ENCODE measurements at places on chromosomes 3 and 15.

DNA sequence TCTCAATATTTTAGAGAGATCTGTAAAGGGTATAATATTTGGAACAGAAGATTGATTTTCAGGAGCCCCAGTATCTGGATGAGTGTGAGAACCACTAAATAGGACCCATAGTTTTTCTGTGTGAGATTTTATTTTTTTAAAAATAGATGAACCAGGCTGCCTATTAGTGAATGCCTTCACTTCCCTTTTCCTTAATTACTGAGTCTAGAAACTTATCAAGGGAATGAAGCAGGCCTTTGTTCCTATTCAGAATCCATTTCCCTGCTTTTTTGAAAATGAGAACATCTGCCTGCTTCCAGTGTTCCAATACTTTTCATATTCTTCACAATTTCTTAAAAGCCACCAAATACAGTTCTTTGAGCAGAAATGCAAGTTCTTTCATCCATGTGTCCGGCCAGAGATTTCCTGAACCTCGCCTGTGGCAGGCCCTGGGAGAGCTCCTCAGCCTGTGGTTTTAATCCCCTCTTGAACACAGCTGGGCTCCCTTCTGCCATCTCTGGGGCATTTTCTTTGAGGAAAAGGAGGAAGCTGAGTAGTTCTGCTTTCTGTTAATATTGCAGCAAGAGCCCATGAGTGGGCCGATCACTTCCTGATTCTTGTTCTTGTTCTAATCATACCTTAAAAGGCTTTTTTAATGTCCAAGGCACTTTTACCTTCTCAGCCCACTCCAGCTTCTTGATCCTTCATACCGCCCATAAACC is 4.7 kb downstream of the EHD4 start:
- DNase-seq: no peak

GRCh38 chr3:58008141-58009025 is at the start of gene FLNB:
FLNB (plus strand) TSS chr3:58008422; CDS start chr3:58008565, 143 bp downstream.
- DNase-seq: peak; percentile 51

DNA sequence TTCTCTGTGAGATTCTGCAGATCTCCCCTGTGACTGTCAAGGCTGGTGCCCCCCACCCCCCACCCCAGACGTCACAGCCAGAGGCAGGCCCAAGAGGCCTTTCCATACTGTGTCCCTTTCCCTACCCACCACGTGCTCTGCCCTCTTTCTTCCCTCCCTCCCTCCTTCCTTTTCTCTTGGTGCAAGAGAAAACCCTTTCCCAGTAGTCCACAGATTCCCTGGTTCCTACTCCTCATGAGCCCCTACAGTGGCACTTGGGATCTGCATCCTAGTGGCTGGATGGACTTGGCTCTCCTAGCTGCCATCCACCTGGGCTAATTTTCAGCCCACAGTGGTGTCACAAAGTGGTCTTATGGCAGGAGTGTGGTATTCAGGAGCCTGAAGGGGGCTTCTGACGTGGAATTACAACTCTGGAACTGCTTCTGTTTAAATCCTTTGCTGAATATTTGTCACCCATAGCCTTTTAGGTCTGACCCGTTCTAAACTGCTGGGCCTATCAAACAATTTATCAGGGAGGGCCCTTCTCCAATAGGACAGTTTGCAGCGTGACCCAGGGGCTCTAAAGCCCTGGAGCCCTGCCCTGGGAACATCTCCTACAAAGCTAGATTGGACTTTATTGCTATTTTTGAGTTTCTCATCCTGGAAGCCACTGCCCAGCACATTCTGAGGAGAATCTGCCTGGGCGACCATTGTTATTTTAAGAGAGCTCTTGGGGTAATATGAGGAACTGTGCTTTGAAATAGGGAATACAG is 35.3 kb downstream of the KLF13 start:
- DNase-seq: no peak

GRCh38 chr15:63323798-63324563 is 46.6 kb downstream of the APH1B start:
- DNase-seq: no peak

DNA sequence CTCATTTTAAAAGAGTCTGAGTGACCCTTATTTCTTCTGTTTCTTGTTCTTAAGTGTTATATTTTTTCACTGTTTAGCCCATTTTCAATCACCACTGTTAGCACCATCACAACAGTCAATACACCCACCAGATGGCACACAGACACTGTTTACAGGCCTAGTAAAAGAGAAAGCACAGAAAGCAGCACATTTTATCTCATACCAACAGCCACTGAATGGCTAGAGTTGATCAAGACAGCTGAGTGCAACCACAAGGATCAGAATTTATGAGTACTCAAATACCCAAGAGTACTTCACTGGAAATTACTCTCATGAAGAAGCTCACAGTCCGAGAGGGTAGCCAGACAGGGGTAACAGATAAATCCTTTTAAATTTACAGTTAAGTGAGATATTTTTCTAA is 127.0 kb downstream of the TFDP2 start:
- no peak for DNase-seq

GRCh38 chr3:189099031-189099471 is 72.7 kb upstream of the TPRG1 start:
- DNase-seq: no peak

DNA sequence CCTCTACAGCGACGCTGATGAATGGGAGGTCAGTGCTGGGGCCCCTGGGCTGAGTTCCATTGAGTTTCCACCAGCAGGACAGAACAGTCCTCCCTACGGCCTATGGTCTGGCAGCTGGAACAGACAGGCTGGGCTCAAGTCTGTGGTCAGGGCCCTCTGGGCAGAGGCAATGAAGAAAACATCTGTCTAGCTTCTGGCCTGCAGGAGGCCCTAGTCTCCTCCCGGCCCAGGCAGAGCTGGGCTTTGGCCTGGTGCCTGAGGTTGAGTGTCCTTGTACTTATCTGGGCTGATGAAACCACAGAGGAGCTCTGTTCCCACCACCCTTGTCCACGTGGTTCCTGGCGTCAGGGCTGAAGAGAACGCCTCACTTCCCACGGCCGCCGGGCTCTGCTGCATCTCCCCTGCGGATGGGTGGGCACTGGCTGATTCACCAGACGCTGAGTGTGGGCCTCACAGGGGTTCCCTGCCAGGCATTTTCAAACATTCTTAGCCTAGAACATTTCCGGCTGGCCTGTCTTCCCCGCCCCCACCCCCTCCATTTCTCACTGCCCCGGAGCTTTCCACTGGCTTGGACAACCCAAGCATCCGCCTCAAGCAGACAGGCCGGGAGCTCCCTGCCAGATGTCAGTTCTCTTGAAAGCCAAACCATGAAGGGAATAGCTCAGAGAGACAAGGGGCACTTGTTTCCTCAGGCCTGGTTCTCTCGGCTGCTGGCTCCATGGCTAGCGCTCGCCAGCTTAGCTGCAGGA is 20.3 kb downstream of the PPCDC start:
- no peak for DNase-seq

GRCh38 chr3:35486295-35486694 is 153.0 kb upstream of the ARPP21 start:
- no peak for DNase-seq

DNA sequence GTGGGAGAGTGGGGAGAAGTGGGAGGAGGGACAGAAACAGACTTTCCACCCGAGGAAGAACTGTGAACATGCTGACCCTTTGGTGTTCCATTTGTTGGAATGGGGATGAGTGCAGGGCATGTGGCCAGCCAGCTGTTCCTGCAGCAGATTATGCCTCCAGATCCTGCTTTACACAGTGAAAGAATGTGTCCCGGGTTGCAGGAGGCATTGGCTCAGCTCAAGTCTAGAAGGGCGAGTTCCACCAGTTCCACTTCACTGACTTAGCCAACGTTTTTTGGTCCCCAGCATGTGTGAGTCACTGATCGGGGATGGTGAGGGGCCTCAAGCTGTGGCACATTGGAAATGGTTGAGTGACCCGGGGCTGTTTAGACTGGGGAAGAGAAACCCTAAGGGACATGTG is 307.0 kb upstream of the ROPN1 start:
- DNase-seq: no peak

DNA sequence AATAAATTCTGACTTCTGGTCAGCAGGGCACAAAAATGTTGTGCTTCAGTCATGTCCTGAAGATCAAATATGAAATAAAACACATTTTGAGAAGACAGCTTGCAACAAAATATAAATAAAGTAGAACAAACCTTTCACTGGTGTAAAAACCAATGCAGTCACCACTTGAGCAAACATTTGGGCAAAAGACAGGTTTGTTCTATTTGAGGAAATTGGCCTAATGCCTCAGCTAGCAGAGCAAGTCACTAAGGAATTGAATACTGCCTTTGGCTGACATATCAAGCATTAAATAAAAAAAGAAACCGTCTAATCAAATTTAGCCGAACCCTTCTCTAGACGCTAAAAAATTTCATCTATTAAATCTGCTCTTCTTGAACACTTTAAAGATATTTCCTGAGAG is 475.4 kb upstream of the CNTN3 start:
- DNase-seq: no peak

- DNase-seq: no peak
These were observed 55.3 kb downstream of the MEIS2 start for GRCh38 chr15:37044915-37045648.

DNA sequence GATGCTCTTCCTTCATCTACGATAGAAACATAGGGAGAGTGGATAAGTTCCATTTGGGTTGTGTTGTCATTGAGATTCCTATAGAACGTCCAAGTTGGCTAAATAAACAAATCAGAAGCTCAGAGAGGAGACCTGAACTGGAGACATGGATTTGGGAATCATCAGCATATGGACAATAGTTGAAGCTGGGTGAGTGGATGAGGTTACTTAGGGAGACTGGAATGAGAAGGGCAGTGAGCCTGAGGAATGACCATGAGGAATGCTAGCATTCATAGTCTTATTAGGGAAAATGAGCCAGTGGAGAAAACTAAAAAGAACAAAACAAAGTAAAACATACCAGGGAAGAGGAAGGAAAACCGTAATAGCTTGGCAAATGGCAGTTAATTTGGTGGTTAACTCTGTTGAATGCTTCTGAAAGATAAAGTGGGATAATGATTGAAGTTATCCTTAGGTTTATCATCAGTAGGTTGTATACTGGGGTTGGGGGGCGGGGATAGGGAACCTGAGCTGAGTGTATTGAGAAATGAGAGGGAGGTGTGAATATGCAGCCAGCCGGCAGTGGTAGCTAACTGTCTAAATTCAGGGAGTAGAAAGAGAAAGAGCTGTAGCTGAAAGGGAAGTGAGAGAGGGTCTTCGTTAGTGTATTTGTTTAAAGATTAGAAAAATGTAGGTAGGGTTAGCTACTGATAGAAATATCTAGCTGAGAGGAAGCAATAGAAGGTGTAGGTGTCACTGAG is 74.6 kb downstream of the ARHGEF26 start:
- no peak for DNase-seq
